Globus pallidus (tissue), 1 donor: ENCODE measurements at places on chromosomes 2 and 18.

DNA sequence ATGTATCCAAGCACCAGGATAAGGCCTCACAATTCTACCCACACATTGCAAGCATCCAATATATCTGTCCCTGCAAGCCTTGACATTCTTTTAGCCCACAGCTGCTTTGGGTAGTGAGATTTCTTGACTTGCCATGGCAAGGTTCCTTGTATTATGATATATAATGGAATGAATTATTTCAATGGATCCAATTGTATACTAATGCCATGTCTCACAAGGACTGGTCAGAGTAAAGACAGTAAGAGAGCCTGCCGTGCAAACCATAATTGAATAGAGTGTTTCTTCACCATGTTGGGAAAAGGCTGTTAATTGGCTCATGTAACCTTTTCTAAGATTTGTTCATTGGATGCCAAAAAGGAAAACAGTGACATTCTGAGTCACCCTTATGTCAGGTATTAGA is 64.3 kb upstream of the RBBP8 start:
- no peak for DNase-seq

- no peak for DNase-seq
These were observed 757.4 kb downstream of the RNF144A start for GRCh38 chr2:7674606-7675005.

DNA sequence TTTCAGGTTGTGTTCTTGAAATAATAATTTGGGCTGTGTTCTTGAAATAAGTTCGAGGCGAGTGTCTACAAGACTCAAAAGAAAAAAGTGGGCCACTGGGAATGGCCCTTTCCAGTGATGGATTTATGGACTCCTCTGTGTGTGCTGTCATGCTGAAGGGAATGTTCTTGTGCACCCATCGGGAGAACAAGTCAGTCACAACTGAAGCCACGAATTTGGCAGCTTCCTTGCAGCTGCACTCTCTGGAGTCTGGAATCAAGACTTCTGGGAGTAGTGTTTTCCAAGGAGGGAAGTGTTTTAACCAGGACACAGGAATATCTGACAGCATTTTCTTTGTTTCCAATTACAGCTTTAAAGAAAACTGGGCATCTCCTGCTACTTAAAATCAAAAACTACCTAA is 620 bp downstream of the SLC14A1 start:
- DNase-seq = no peak

GRCh38 chr2:80266231-80266630 is 38.3 kb downstream of the LRRTM1 start:
- no peak for DNase-seq

DNA sequence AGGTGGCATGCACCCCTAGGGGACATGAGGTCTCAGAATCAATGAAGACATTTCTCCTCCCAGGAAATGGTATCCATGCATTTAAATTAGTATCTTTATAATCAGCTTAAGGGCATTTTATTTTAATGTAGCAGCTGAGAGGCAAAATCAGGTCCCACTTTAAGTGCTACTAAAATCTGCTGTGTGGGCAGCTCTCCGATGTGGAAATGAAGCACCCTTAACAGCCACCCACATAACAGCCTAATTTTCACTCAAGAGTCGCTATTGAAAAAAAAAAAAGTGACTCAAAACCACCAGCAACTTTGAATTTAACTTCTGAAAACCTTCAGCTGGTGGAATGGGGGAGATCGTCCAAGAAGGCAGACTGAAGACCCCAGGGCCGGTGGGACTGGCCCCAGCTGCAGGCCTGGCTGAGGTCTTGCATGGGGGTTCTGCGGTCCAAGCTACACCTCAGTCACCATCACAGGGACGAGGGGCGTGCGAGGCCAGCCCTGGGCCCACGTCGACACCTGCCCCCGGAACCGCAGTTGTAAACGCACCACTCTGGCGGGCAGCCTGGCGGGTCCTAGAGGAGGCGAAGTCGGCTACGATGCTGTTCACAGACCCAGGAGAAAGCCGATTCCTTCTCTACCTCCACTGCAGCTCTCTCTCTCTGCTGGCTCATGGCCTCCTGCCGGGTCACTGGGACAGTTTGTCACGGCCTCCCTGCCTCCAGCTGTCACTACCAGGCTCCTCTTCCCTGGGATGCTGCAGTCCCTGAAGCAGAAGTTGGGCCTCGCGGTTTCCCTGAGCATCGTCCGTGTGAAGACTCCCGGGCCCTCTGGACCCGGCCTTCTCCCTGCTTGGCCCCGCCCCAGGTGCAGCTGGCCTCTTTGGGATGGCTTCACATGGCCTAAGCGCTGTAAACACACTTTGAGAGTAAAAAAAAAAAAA is 111.9 kb downstream of the KCNF1 start:
- no peak for DNase-seq

DNA sequence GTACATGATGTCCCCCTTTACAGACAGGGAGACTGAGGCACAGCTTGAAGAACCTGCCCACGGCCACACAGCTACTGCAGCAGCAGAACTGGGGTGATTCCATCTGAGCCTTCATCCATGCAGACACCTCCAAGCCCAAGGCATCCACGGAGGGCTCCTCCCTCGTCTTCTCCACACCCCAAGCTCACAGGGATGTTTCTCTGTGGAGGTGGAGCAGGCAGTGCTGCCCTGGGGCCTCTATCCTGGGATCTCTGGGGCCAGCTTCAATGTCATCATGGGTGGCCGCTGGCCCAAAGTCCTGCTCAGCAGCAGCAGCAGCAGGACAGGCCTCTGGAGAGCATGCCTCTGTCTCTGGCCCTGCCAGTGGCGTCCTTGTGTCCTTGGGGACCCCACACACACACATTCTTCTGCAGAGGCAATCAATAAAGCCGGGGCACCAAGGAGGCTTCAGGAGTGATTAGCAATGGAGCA is 31.2 kb downstream of the ADI1 start:
- no peak for DNase-seq

DNA sequence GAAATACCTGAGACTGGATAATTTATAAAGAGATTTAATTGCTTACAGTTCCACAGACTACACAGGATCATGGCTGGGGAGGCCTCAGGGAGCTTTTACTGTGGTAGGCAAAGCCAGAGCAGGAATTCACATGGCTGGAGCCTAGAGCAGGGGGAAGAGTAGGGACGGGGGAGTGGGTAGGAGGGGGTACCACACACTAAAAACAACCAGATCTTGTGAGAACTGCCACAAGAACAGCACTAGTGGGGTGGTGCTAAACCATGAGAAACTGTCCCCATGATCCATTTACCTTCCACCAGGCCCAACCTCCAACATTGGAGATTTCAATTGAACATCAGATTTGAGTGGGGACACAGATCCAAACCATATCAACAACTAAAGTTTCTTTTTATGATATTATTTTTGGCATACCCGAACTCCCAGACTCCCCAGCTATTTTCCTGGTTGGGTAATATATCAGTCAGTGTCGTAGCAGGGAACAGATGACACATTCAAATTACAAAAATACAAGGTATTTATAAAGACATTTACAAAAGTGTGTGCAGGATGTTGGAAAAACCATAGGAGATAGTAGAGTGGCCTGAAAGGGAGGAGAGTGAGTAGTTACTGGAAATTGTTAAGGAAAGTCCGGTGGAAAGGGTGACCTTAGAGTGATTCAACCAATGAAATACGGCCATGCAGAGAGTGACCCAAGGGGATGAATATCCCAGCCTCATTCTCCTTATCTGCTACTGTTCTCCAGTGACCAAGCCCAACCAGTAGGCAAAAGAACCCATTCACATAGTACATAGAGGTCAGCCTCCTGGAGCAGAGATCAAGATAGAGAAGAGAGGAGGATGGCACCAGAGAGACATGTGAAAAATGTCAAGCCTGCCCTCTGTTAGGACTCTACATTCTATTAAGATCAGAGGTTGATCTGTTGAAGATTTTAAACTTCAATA is 8.8 kb downstream of the RPL37A start:
- no peak for DNase-seq
